ENCODE measurements at places on chromosomes 7 and 10. TPM values are rescaled to one million over a fixed set of nuclear protein-coding genes. Genes with fewer than 3 reads are reported as not detected.

Gene PRSS37
- polyA plus RNA-seq = not detected

Gene CALCR
- polyA plus RNA-seq = 0.02 TPM

Gene DNMBP
- 23.1 TPM for polyA plus RNA-seq

Gene SPAG6
- 0.23 TPM for polyA plus RNA-seq

Gene PI4K2A
- polyA plus RNA-seq = 23.8 TPM

Gene ZNF22
- polyA plus RNA-seq = 27.4 TPM

Gene CNNM1
- 1.2 TPM for polyA plus RNA-seq

Gene PHKG1
- 1.2 TPM for polyA plus RNA-seq

Gene SP8
- not detected for polyA plus RNA-seq

Gene ELFN1
- polyA plus RNA-seq = 0.46 TPM

DNA sequence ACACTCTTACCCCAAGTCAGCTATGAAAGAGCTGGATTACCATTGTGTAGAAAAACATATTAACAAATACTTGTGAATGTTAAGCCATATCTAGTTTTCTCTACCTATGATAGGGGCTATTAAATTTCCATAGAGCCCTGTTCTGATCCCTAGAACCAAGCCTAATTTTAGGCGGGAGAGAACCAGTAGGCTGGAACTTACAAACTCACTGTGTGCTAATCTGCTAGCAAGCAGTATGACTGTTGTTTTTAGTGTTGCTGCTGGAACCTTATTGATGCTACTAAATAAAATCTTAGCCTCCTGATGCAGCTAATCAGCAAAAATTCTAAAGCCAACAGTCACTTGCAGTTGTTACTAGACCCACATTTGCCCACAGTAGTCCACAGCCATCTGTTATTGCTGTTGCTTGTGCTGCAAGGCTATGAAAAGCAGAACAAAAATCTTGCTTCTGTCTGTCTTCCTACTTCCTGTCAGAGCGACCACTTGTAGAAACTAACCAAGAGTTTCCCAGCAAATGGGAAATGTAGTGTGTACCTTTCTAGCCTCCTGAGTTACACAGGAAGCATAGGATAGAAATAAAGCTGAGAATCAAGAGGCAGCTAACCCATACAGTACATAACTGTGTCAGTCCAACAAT is 368.4 kb downstream of the ARL4A start:
- H3K27me3 ChIP-seq = no peaks in the 10 kb centered on the region
- DNase-seq = no peak
- H3K4me3 ChIP-seq = no peak overlapping the region
- no peaks in the 10 kb centered on the region for H3K4me1 ChIP-seq
- H3K27ac ChIP-seq = no peak overlapping the region
- H3K36me3 ChIP-seq = no peaks in the 10 kb centered on the region

GRCh38 chr10:128763588-128763987 is 637.4 kb upstream of the MKI67 start:
- no peaks in the 10 kb centered on the region for H3K4me1 ChIP-seq
- H3K4me3 ChIP-seq = no peak overlapping the region

DNA sequence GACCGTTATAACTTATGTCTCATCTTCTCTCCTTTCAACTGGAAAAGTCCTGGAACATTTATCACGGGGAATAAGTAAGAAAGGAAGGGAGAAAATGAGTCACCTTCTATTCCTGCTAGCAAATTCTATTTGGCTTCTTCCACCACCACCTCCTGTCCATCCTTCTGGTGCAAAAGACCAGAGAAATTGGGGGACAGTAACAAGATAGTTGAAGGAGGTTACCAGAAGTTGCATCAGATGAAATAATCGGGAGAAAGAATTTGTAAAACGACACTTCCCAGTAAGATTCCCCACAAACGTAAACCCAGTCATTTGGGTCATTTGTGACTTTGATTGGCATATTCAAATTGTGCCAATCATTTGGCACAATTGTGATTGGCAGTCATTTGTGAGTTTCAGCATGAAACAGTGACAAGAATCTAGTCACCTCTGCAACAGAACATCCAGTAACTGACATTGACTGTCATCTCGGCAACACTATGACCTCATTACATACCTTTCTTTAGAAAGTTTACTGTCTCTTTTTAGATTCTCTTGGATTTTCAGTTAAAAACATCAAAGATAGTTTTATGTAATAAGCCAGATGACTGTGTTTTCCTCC is 51.3 kb upstream of the PIK3CG start:
- DNase-seq = no peak
- no peaks in the 10 kb centered on the region for H3K4me1 ChIP-seq
- no peak overlapping the region for H3K4me3 ChIP-seq
- H3K36me3 ChIP-seq = no peaks in the 10 kb centered on the region
- no peaks in the 10 kb centered on the region for H3K27me3 ChIP-seq

- H3K27ac ChIP-seq = no peak overlapping the region
- no peaks in the 10 kb centered on the region for H3K36me3 ChIP-seq
- H3K4me1 ChIP-seq = peaks cover 5% of the 10 kb centered on the region
- H3K4me3 ChIP-seq = no peak overlapping the region
- no peaks in the 10 kb centered on the region for H3K27me3 ChIP-seq
Measured at GRCh38 chr7:74625446-74625845, 32.1 kb upstream of the GTF2I start.

GRCh38 chr7:47540387-47541350 is 41.2 kb downstream of the TNS3 start:
- no peak overlapping the region for H3K27ac ChIP-seq
- no peak for DNase-seq
- no peaks in the 10 kb centered on the region for H3K36me3 ChIP-seq
- peaks cover 22% of the 10 kb centered on the region for H3K4me1 ChIP-seq
- H3K27me3 ChIP-seq = no peaks in the 10 kb centered on the region
- no peak overlapping the region for H3K4me3 ChIP-seq

- no peaks in the 10 kb centered on the region for H3K36me3 ChIP-seq
- H3K4me3 ChIP-seq = no peak overlapping the region
- H3K27me3 ChIP-seq = no peaks in the 10 kb centered on the region
- no peak for DNase-seq
- H3K4me1 ChIP-seq = no peaks in the 10 kb centered on the region
Measured at GRCh38 chr10:1939016-1939415, 201.7 kb upstream of the ADARB2 start.

- no peak overlapping the region for H3K27ac ChIP-seq
- DNase-seq = no peak
- no peaks in the 10 kb centered on the region for H3K27me3 ChIP-seq
- H3K4me3 ChIP-seq = no peak overlapping the region
- peaks cover 5% of the 10 kb centered on the region for H3K4me1 ChIP-seq
Measured at GRCh38 chr10:89091496-89091895, 100.9 kb downstream of the FAS start.

- peaks cover 20% of the 10 kb centered on the region for H3K4me1 ChIP-seq
- no peak for DNase-seq
- H3K27ac ChIP-seq = no peak overlapping the region
- no peaks in the 10 kb centered on the region for H3K27me3 ChIP-seq
Measured at GRCh38 chr10:33800986-33801385, 466.5 kb upstream of the NRP1 start.

DNA sequence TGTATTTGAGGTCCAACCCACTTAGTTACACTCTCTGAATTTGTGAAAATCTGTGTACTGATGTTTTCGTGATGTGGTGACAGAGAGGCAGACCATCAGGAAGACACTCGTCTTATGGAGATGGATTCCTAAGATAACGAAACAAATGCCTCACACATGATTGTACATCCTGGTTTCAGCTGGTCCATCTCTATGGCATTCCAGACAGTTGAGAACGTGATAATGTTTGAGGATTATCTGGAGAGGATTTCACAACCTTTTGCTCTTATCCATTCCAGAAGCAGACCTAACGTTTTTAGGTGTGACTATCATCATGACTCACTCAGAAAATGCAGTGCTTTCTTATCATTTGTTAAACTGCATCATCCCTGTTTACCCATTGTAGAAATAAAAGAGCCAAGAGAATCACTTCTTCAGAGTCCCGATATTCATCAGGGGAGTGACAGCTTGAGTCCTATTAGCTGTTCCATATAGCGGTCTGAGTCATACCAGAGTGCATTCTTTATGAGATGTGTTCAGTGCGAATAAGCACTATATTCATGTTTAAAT is 74.5 kb downstream of the BMPER start:
- no peak overlapping the region for H3K4me3 ChIP-seq
- H3K36me3 ChIP-seq = no peaks in the 10 kb centered on the region
- no peaks in the 10 kb centered on the region for H3K4me1 ChIP-seq
- no peak overlapping the region for H3K27ac ChIP-seq
- H3K27me3 ChIP-seq = no peaks in the 10 kb centered on the region
- no peak for DNase-seq

DNA sequence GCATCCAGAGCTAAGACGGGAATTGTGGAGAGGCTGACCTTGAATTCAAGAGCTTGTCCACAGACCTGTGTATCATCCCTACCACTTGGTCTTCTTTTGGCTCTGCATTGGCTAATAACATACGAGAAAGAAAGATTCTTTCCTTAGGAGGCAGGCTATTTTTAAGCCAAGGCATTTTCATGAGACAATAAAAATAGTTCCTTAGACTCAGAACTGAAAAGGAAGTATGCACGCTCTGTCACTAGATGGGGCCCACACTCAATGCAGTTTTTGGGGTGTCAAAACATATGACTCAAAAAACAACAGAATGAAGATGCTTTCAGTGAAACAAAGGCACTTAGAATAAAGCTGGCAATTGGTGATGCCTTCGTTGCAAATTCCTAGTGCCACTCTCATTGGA is 265.9 kb upstream of the DGKB start:
- DNase-seq = no peak
- no peaks in the 10 kb centered on the region for H3K36me3 ChIP-seq
- no peaks in the 10 kb centered on the region for H3K4me1 ChIP-seq
- no peaks in the 10 kb centered on the region for H3K27me3 ChIP-seq

DNA sequence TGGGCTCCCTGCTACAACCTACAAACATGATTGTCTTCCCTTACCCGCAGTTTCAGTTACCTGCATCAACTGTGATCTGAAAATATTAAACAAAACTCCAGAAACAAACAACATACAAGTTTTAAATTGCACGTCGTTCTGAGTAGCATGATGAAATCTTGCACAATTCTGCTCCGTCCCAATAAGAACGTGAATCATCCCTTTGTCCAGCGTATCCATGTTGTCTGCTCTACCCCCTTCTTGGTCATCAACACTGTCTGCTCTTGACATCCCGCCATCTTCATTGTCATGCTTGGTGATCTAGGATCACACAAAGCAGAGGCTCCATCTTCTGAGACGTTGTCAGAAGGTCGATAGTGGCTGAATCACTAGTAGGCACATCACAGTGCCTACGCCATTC is 53.9 kb downstream of the ACADSB start:
- H3K4me1 ChIP-seq = no peaks in the 10 kb centered on the region
- no peaks in the 10 kb centered on the region for H3K36me3 ChIP-seq
- no peak for DNase-seq
- no peak overlapping the region for H3K4me3 ChIP-seq

GRCh38 chr7:47405921-47406800 is 175.8 kb downstream of the TNS3 start:
- no peaks in the 10 kb centered on the region for H3K36me3 ChIP-seq
- peak overlapping the region; percentile 75 for H3K27ac ChIP-seq
- peaks cover 42% of the 10 kb centered on the region for H3K4me1 ChIP-seq
- no peaks in the 10 kb centered on the region for H3K27me3 ChIP-seq
- DNase-seq = peak; percentile 84
- no peak overlapping the region for H3K4me3 ChIP-seq

DNA sequence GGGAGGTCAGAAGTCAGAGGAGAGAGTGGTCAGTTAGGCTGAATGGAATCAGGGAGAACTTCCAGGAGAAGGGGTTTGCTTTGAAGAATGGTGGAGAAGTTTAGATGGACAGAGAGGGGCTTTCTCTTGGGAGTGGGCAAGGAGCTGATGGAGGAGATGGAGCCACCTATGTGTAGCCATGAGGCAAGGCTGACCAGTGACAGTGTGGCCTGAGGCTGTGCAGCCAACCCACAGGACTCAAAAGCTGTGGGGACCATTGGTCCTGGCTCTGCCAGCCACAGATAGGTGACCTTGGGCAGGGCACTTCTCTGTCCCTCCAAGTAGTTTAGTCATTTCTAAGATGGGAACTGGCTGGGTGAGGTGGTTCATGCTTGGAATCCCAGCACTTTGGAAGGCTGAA is 18.7 kb downstream of the NEURL1 start:
- no peak overlapping the region for H3K4me3 ChIP-seq
- peaks cover 10% of the 10 kb centered on the region for H3K4me1 ChIP-seq
- no peak overlapping the region for H3K27ac ChIP-seq
- no peaks in the 10 kb centered on the region for H3K36me3 ChIP-seq
- no peak for DNase-seq
- H3K27me3 ChIP-seq = no peaks in the 10 kb centered on the region

DNA sequence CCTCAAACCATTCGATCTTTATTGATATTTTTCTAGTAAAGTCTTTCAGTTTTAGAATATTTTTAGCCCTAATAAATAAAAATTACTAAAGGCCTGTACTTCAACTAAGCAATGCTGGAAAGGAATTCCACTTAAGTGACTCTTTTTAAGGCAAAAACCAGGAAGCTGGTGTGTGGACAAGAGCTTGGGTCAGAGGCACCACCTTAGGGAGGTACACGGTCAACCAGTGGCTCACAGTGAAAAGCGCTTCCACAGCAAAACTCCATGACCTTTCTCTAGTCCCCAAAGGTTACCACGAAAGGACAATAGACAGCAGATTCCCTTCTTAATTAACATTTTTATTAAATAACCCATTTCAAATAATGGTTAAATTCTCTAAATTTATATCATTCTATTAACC is 31.2 kb downstream of the ARL3 start:
- H3K27me3 ChIP-seq = no peaks in the 10 kb centered on the region
- no peak overlapping the region for H3K4me3 ChIP-seq
- H3K27ac ChIP-seq = no peak overlapping the region
- H3K36me3 ChIP-seq = no peaks in the 10 kb centered on the region

All from ovary (tissue), 10 donors.